ENCODE measurements at places on chromosomes 16 and 17.
A peak's percentile ranks its signal among the peaks of the same experiment; 100 is the strongest.

- DNase-seq = no peak
These were observed 2.2 kb downstream of the SERPINF2 start for GRCh38 chr17:1744551-1745512.

- no peak for DNase-seq
These were observed 7.3 kb upstream of the GAS7 start for GRCh38 chr17:10205549-10206185.

DNA sequence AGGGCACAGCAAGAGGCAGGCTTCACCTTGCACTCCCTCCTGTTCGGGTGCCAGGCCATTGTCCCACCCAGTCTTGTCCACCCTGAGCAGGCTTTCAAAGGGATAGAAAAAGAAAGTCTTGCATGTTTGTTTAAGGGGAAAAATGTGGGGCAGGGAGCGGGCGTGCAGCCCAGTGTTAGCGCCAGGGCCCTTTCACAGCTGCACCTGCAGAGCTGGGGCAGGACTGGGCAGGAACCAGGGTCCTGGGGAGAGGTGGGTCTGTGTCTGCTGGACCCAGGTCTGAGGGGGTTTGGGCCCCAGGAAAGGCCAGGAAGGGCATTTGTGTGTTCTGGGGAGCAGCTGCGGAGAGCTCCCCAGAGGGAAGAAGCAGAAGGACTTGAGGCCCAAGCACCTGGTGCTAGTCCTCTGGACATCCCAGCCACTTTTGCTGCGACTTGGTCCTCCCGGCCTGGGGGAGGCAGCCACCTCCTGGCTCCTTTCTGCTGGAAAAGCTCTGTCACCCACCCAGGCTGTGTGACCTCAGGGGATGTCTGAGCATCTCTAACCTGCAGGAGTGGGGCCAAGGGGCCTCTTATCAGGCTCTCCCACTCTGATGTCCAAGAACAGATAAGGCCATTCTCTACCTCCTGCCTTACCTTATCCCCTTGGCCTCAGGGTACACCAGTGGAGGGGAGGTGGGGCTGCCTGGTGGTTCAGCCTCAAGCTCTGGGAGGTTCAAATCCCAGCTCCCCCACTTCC lies 44.7 kb downstream of the PSME3IP1 start:
- DNase-seq = no peak

DNA sequence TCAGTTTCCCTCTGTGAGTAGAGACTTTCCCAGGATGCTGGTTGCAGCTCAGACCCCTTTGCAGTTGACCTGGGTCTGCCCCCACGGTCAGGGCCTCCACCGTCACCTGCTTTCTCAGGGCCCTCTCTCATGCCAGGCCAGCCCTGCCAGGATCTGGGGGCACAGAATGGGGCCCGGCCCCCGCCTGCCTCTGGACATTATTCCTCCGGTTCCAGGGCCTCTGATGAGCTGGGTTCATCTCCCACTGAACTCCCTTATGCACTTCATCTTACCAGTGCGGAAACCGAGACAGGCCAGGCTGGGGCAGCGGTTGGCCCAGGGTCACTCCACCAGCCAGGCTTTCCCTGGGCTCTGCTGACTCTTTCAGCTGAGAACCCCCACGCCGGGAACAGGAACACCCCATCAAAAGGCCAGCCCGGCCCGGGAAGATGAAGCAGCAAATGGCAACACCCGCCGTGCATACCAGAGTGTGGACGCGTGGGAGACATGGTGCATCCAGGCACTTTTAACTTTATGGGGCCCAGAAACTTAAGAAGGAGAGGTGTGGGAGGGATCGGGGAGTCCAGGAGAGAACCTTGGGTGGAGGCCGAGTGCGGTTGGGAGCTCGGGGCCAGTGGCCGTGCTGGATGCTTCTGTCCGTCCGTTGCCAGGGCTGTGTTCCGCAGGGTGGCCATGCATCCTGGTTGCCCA lies 19.9 kb downstream of the ZNF469 start:
- no peak for DNase-seq

DNA sequence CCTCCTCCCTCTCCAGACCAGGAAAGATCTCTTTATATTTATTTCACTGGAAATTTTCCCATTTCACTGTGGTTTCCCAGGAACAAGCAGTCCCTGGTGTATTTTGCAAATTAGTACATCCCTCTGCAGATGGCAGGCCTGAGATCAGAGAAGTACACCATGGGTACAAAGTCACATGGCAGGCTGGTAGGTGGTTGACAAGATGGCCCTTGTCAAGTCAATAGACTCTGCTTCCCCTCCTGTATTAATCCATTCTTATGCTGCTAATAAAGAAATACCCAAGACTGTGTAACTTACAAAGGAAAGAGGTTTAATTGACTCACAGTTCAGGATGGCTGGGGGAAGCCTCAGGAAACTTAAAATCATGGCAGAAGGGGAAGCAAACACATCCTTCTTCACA lies 51.6 kb upstream of the KSR1 start:
- DNase-seq = no peak

GRCh38 chr17:46097497-46097896 lies 95.7 kb downstream of the KANSL1 start:
- no peak for DNase-seq

DNA sequence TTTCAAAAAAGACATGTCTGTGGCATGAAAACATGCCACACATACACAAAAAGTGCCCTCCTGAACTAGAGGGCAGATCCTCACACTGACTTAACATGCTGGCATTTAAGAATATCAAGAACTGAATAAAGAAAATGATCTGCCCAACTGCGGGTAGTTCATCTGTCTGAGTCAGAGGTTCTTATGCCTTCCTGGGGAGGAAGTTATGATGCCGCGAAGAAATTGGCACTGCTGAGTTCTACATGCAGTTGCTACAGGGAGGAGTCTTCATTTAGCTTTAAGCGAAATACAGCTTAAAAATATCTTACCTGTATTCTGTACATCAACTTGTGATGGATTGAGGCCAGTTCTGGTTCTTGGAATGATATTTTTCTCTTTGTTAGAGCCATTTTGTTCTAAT lies 6.3 kb downstream of the ALDH3A2 start:
- no peak for DNase-seq

- peak; percentile 76 for DNase-seq
These were observed at the start of gene LCMT1 for GRCh38 chr16:25111403-25112166. TSS of gene LCMT1 (plus strand) at chr16:25111742. CDS start at chr16:25111884, 142 bp downstream.

DNA sequence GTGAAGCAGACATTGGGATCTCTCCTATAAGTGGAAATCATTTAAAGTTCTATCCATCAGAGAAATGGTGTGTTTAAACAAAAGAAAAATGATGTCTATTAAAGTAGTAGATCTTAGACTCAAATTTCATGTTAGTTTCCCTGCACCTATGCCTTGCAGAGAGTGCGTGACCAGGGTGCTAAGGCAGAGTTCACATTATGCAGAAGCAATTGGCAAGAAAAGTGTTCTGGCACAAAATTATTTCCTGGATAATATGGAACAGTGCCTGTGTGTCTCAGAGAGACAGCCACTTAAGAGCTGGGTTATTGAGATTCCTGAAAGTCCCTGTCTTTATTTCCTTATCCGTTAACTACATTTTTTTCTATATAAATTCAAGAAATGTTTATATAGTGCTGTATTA lies 457.0 kb downstream of the CDH8 start:
- DNase-seq = no peak

DNA sequence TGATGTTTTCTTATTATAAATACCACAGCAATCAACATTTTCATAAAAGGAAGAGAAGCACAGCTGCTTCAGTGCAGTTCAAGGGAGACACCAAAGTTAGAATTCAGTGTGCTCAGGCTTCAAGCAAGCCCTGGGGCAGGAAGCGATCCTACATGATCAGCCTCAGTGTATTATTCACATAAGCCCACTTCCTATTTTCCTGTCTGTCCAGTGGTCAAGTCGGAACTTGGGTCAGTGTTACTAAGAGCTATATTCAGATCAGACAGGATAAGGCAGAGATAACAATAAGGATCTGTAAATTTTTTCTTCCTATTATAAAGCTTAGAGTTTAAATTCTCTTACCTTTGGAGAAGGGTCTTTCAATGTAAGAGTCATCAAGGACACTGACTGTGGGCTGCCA lies 12.9 kb downstream of the HEATR6 start:
- no peak for DNase-seq

DNA sequence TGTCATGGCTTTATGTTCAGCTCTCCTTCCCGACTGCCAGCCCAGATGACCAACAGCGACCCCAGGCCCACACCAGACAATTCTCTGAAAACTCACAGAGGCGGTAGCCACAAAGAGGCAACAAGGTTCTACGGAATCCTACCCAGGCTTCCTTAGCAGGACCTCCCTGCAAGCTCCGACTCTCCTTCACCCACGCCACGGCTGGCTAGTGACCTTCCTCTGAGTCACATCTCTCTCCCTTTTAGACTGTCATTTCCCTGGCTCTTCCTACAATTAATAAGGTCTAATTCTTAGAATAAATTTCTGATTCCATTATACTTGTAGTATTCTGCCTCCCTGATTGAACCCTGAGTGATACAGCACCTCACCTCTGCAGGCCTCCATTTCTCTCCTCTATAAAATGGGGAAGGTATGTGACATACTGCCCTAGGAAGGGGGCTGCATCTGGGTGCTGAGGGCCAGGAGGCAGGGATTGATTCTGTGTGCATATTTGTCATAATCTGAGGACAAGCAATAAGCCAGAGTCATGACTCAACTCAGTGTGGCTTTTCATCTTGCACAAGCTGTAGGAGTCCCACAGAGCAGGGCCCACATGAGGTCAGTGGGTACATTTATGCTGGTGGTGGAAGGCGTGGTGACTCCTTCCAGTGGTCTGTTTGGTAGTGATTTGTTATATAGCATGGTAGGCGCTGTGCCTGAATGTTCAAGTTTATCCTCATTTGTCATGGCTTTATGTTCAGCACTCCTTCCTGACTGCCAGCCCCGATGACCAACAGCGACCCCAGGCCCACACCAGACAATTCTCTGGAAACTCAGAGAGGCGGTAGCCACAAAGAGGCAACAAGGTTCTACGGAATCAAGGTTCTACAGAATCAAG lies 46.2 kb downstream of the SMPD3 start:
- DNase-seq = no peak

- no peak for DNase-seq
These were observed 5.5 kb upstream of the CDIPT start for GRCh38 chr16:29868396-29869009.

- no peak for DNase-seq
These were observed 119.4 kb downstream of the OR1D5 start for GRCh38 chr17:2943981-2944380.

GRCh38 chr16:66387817-66388332 lies 21.4 kb downstream of the CDH5 start:
- no peak for DNase-seq

DNA sequence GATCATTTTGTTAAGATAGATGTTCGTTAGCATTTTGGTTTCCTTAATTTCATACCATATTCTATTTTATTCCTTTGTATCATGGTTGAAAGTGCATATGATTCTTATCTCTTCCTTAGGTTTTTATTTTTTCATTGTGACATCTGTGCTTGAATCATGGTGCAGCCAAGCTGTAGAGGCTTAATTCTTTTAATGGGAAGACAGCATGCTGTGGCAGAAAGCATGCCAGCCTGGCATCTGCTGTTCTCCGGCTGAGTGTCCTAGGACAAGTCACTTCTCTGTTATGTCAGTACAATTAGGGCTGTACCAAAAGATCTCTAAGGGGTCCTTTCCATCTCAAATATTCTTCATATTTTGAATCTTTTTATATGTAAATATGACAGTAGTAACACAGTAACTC lies 68.5 kb upstream of the PMFBP1 start:
- no peak for DNase-seq

DNA sequence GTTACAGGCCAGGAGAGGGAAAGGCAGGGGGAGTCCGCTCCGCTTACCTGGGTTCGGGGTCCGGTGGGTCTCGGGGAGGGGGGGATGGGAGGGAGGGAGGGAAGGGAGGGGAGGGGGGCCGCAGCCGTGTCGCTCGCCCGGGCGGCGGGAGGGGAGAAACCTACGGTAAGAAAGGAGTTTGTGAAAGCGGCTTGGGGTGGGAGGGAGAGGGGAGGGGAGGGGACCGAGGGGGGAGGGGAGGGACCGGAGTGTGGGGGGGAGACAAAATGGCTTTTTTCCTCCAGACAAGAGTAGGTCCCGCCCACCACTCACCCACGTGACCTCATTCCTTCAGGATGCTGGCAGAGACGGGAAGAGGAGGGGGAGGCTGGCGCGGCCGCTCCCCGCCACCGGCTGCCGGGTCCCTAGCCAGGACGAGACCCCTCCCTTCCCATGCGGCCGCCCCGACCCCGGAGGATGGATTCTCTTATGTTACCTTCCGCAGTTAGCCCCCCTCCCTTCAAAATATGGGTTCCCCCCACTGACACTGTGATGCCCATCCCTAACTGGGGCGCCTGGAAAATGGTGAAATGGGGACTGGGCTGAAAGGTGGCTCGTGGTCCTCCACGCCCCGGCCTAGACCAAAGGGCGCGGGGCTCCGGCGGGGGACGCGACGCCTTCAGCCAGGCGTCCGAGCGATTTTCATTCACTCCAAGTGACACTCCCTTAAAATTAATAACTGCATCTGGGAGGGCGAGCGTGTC lies at the start of gene PCGF2:
Gene PCGF2 (minus strand): TSS at position 188 of the 743 bp plus-strand sequence. CDS start 7,934 bp downstream, outside the sequence.
- no peak for DNase-seq

DNA sequence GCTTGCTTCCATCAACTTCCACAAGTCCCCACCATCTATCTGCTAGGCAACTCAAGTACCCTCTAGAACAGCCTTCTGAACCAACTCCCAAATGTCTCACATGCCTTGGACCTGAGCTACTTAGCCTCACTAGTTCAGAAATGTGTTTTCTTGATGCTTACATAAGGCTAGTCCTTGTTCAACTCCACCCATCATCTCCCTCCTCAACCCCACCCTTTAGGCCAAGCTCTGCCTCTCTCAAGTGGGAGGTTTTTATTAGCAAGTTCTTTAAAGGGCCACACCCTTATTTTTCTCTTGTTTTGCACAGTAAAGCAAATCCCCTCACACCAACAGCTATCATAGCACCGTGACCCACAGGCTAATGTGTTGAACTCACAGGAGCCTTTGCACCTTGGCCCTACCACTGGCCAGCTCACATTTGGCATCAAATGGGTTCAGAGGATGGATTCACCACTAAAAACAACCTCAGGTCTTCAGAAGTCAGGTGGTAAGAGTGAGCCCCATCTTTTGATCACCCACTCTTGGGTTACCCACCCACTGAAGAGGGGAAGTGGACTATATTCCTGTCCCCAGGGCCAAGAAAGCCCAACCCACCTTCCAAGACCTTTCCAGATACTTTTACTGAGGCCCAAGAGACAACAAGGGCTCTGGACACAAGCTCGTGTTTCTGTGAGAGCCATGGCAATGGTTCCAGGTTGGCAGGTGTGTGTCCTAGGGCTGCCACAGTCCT lies 12.2 kb downstream of the PIK3R5 start:
- DNase-seq = no peak

GRCh38 chr17:82835766-82836512 lies 3.9 kb downstream of the ZNF750 start:
- DNase-seq = no peak

Measured in stimulated activated CD8-positive, alpha-beta memory T cell treated with anti-CD3 and anti-CD28 coated beads, Interleukin-7, amount 100 ng/mL, for 48 hours (primary cell).